Fibroblast of skin of left quadriceps (primary cell): ENCODE measurements at places on chromosomes 5 and 9.

DNA sequence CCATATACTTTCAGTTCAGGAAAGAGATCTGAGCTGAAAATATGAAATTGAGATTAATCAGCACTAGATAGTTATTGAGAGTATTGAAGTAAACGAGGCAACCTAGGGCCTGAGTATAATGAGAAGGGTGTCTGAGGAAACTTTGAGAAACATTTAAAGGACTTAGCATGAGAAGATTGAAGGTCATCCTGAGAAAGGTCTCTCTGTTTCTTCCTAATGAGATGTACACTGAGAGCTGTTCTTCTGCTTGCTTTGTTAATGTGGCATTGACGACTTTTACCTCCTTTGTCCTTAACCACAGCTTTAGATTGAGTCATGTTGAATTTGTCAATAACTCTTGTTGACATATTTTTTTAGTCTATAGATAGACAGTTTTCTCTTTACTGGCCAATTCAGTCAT, 145.1 kb upstream of the ACTBL2 start:
- no peak for DNase-seq

DNA sequence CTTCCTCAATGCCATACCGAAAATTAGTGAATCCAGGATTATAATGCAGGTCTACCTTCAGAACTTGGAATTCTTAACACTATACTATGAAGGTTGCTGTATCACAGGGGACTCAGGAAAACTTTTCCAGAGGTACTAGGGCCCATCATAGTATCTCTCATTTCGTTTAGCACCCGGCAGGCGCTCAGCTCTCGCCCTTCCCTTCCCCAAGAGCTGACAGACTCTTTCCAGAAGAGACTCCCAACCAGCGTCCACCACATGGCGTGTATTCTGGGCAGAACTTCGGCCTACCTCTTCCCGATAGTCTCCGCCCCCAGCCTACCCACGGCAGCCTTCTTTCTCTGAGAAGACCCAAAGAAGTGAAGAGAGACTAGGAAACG, 271 bp downstream of the NOL8 start:
- DNase-seq, result peak; percentile 4

GRCh38 chr5:72130351-72130761, 23.1 kb downstream of the MAP1B start:
- DNase-seq, result no peak

GRCh38 chr5:126070481-126070880, 352.7 kb upstream of the GRAMD2B start:
- no peak for DNase-seq

DNA sequence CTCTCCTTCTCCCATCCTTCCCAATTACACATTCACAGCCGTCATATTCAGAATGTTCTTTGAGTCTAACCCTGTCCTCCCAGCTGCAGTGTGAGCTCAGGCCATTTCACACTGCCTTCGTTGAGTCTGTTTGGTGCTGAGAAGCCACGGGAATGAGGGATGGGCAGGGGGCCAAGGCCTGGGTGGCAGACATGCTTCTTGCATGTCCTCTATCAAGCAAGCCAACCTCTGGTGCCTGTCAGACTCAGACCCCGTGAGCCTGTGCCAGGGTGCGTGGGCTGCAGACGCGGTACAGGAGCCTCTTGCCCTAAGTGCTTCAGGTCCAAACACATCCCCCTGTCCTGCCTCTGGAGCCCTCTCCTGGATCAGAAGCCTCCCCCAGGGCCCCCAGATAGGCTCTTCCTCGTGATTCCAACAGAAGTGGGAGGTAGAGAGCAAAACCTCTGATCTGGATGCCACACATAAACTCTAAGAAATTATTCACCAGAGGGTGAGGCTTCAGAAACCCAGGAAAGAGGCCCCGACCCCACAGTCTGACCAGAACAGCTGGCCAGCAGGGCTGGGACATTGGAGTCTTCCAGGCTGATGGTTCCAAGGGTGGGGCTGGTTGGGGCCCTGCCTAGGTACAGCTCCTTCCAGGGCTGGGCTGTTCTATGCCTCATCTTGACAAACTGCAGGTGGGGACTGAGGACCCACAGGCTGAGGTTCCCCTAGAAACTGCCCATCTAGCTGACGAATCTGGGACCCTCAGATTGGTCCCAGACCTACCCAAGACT, 46.7 kb upstream of the CDKN2AIPNL start:
- peak; percentile 15 for DNase-seq

GRCh38 chr5:120093178-120093577, 370.9 kb upstream of the PRR16 start:
- DNase-seq, result no peak

GRCh38 chr9:71853084-71853483, 57.9 kb downstream of the ABHD17B start:
- no peak for DNase-seq
